Stimulated activated CD8-positive, alpha-beta memory T cell treated with anti-CD3 and anti-CD28 coated beads, Interleukin-7, amount 100 ng/mL, for 24 hours (primary cell): ENCODE measurements at places on chromosomes 6 and 20.

GRCh38 chr6:5471044-5471443 is 209.7 kb downstream of the FARS2 start:
- DNase-seq, result peak; percentile 33

- DNase-seq, result no peak
Observed at GRCh38 chr20:3137492-3137891, 22.2 kb downstream of the FASTKD5 start.

DNA sequence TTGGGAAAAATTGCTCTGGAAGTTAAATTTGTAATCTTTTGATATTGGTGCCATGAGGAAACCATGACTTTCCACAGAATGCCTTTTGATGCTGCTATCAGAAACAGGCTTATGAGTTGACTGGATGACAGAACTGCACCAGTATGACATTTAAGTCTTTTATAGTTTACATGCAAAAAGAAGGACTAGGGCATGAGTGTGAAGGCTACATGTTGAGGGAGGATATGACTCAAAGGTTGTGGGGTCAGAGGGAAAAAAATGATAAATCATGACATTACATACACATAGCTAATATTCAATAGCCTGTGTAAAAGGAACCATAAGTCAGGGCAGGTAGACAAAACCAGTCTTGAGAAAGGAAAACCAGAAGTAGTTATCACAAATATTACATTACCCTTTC is 182.2 kb downstream of the COL12A1 start:
- DNase-seq, result no peak

DNA sequence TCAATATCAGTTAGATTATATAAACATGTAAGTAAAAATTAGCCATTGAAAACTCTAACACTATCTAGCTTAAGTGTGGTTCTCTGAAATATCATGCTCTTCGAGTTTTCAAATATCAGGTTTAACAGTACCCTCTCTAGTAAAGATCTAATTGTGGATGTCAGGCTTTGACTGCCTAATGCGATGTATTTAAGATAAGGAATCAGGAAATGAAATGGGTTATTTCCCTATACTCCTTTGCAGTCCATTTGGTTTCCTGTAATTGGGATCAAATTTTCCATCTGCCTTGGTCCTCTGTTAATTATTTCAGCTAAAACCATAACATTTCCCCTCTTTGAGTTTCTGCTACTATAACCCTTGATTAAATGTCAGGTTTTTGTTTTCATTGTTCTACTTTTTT is 361.3 kb upstream of the MMS22L start:
- no peak for DNase-seq

- no peak for DNase-seq
Observed at GRCh38 chr6:148451690-148452089, 109.1 kb downstream of the SASH1 start.
